Dorsolateral prefrontal cortex (tissue), 122 donors: ENCODE measurements at places on chromosomes 3 and 15.
A peak's percentile ranks its signal among the peaks of the same experiment; 100 is the strongest.

- DNase-seq: no peak
Measured at GRCh38 chr15:33021806-33022389, 172.6 kb downstream of the FMN1 start.

DNA sequence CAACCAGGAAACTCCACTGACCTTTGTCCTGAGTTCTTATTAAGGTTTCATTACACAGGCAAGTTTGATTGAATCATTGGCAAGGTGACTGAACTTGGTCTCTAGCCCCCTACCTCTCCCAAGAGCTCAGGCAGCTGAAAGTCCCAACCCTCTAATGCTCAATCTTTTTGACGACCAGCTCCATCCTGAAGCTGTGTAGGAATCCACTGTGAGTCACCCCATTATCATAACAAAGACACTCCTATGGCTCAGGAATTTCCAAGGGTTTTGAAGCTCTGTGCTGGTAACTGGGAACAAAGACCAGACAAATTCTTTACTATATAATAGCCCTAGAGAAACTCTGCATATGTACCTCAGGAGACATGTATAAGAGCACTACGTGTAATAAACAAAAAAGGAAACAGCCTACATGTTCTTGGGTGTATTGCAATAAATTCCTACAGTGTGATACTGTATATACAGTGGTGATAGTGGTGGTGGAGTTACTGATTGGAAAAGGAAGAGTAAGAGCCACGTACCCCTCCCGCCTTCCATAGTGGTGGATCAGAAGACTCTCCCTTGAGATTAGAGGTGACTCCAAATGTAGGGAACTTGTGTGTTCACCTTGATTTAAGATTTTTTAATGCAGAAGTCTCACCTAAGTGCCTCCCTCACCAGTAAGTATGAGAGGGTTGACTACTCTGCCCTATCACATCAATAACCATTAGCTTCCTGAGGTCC is 116.6 kb downstream of the ST8SIA2 start:
- DNase-seq: no peak

- DNase-seq: no peak
Measured at GRCh38 chr3:16309558-16309957, 44.5 kb downstream of the OXNAD1 start.

DNA sequence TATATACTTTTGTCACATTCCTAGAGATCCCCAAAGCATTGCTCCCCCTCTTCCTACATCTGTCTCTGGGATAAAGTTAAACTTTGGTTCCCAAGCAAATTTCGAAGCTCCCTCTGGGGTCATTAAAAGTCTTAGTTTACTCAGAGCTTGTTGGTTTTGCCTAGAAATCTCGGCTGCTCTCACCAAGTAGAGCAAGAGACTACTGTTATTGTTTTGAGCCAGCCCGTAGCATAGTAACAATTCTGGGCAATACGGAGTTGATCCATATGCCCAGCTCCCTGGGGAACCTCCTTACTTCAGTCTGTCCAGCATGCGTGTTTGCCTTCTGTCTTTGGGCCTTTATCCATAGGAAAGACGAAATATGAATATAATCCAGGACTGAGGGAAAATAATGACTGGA is 10.0 kb upstream of the P3H2 start:
- no peak for DNase-seq

DNA sequence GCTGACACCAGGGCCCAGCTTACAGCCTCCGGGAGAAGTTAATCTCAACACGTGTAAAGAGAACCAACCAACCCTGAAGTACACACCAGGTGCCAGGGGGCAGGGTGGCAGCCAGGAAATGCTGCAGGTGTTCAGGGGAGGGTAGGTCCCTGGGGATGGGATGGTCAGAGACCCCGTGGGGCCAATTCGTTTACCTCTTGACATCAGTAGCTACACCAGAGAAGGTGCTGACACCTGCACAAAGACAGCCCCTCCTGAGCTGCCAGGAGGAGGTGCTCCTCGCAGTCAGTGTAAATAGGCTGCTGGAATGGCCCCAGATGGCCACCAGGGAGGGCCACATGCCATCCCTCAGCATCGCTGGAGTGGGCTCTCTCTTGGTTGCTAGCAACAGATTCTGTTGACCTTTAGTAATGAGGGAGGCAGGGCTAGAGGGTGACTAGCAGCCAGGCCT is 52.8 kb downstream of the CORO2B start:
- no peak for DNase-seq

- DNase-seq: peak; percentile 26
Measured at GRCh38 chr3:46706771-46707582, 5.8 kb downstream of the TMIE start.

- no peak for DNase-seq
Measured at GRCh38 chr3:151796105-151796680, 17.7 kb upstream of the AADAC start.

DNA sequence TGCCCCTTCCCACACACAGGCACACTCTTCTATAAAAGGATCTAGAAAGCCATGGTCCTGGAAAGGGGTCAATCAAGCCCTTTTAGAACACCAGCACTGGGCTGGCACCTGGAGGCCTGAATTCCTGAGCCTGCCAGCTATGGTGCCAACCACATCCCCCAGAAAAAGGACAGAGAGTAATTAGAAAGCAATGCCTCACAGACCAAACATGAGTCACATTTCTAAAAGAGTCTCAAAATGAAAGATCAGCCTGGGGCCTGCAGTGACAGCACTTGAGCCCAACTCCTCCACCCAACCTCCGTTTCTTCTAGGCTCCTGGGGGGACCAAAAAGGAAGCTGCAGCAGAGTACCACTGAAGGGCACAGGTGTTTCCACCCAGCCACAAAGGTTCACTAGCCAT is 14.1 kb downstream of the MYLK start:
- DNase-seq: no peak

- no peak for DNase-seq
Measured at GRCh38 chr3:79847928-79848327, 80.1 kb upstream of the ROBO1 start.

DNA sequence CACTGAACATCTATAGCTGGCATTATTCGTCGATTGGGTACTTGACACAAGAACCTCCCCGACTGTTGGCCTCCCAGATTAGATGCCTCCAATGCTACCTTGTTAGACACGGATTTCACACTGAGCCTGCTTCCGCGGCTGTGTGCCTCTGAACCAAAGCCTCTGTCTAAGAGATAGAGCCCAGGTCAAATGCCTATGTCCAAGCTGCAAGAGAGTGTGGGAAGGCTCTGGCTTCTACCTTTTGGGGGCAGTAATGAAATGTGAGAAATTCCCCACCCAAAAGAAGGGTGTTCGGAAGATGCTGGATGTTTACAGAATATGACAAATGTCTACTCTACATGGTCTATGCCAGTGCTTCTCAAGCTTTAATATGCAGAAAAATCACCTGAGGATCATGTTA is 2.0 kb upstream of the RPUSD2 start:
- DNase-seq: no peak

DNA sequence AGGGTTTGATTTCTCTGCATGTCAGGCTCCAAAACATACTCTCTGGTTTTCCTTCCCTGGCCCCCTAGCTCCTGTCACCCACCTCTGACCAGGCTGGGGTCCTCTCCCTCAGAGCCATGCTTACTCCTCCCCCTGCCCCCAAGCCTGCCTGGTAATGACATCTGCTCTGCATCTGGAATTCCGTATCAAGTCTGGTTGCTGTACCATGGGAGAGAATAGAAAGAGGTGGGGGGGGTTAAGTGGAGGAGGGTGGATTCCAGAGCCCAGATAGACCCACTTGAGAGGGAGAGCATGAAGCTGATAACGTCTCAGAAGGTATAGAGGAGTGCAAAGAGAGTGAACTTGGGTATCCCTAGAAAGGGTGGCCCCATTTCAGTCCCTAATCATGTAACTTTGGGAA is 4.2 kb downstream of the IGDCC4 start:
- DNase-seq: no peak

GRCh38 chr3:151367448-151367847 is 17.1 kb downstream of the P2RY12 start:
- no peak for DNase-seq

DNA sequence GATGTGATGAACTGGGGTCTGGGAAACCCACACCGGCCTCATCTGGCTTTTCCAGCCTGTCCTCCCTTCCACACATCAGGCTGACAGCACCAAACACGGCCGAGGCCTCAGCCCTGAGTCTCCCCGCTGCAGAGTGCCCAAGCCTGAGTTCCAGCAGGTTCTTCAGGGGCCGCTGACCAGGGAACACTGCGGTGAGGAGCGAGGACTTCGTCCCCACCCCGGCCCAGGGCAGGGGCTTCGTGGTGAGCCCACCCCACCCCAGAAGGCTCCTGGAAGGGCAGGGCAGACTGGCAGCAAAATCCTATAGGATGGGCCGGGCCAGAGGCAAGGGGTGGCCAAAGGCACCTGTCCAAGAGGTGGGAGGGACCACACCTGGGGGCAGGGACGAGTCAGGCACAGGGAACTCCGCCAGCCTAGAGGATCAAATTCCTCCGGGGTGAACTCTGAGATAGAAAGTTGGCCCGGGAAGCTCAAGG is at the start of gene SLC51A:
TSS of gene SLC51A (plus strand) at position 446 of the 476 bp plus-strand sequence. CDS start 179 bp downstream, outside the sequence.
- peak; percentile 38 for DNase-seq

DNA sequence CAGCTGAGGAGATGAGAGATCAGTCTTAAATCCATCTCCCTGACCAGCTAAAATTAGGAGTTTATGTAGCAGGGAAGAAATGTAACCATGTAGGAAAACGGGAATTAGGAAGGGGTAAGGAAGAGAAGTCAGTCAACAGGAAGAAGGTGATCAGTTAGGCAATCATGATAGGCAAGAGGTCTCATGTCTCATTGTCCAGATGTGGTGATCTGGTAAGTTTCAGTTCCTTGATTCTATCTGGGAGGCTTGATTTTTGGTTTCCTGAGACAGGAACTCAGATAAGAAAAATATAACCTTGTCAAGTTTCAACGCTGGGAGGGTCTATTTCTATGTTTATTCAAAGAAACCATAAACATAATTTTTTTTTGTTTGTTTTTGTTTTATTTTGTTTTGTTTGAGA is 40.3 kb upstream of the TBC1D5 start:
- no peak for DNase-seq

GRCh38 chr3:31378231-31378630 is 154.5 kb upstream of the STT3B start:
- DNase-seq: no peak

DNA sequence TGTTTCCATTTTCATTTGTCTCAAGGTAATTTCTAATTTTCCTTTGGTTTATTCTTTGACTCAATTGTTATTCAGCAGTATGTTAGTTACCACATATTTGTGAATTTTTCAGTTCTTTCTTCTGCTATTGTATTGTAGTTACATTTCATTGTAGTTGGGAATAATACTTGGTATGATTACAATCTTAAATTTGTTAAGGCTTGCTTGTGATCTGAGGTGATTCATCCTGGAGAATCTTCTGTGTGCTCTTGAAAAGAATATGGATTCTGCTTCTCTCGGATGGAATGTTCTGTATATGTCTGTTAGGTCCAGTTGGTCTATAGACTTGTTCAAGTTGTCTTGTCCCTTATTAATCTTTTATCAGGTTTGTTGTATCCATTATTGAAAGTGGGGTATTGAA is 63.4 kb upstream of the VEPH1 start:
- no peak for DNase-seq

GRCh38 chr15:28269097-28269496 is 52.9 kb downstream of the HERC2 start:
- DNase-seq: no peak

GRCh38 chr3:127865941-127866340 is 43.6 kb upstream of the MGLL start:
- DNase-seq: no peak

DNA sequence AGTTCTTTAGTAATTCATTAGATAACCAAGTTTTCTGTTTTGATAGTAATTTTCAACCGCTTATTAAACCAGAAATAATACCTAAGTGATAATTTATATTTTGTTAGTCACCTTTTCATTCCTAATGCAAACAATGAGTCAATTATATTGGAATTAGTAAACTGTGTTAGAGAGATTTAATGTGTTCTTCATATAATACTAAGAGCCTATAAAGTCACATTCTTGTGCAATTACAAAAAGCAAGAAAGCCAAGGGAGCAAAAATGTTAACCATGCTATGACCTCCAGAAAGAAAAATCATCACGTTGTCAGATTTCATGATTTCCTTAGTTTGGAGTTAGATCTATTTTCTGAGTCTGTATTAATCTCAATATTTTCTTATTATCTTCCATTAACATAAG is 108.8 kb upstream of the SAMMSON start:
- DNase-seq: no peak

DNA sequence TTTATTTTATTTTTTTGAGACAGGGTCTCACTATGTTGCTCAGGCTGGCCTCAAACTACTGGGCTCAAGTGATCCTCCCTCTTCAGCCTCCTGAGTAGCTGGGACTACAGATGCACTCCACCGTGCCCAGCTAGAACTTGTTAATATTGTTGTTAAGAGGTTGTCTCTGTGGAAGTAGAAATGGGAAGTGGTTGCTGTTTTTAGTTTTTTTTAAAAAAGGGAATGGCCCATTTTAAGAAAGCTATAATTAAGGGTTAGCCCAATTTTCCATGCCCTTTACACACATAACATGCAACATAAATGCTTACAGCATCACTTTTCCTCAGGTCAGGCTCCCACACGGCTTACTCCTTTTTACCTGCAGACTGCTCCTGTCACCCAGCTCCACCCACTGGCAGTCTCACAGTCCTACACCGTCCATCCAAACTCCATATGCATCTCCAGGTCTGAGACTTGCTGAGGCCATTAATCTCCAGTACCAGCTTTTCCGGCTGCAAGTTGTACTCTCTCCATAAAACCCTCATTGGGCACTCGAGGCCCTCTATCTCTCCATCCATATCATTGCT is 19.8 kb downstream of the MORC1 start:
- DNase-seq: no peak

- no peak for DNase-seq
Measured at GRCh38 chr3:150543128-150543527, 3.2 kb downstream of the SERP1 start.
